Activated CD8-positive, alpha-beta T cell treated with anti-CD3 and anti-CD28 coated beads for 36 hours (primary cell): ENCODE measurements at places on chromosomes 4 and X. TPM values are rescaled to one million over a fixed set of nuclear protein-coding genes. Genes with fewer than 3 reads are reported as not detected.

DNA sequence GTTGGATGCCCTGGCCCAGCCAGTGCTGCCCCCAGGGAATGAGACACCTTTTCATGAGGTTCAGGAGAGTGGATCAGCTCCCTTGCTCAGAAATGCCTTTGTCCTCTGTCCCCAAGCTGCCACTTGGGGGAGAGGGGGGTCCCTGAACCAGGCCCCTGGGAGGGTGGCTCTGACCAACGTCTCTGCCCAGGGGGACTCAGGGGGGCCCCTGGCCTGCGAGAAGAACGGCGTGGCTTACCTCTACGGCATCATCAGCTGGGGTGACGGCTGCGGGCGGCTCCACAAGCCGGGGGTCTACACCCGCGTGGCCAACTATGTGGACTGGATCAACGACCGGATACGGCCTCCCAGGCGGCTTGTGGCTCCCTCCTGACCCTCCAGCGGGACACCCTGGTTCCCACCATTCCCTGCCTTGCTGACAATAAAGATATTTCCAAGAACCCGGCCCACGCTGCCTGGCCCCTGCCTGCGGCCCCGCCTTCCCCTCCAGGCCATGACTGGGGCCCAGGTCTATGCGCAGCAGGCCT, 7.3 kb downstream of the HGFAC start:
- no peak for DNase-seq

GRCh38 chr4:79979785-79980437, 93.1 kb downstream of the ANTXR2 start:
- DNase-seq = no peak

DNA sequence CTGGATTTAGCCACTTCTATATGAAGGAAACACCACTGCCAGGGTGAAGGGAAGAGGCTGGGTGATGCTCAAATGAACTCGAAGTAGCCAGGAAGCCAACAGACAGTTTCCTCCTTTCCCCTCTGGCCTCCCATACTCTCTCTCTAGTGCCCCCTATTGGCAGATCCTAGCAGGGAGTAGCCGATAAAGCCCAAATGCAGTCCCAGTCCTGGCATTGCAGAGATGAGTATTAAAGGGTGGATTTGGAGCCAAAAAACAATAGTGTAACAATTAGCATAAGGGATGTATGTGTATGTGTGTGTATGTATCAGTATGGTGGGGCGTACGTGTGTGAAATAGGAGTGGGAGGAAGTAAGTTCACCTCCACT, 213.8 kb upstream of the LDB2 start:
- DNase-seq = peak; percentile 13

GRCh38 chrX:149987613-149988012, 49.3 kb upstream of the EOLA2 start:
- DNase-seq = no peak

- no peak for DNase-seq
These were observed 179.2 kb downstream of the SLC7A11 start for GRCh38 chr4:138062929-138063328.

SULT1E1 gene
- total RNA-seq = not detected
